Stimulated activated CD4-positive, alpha-beta T cell treated with anti-CD3 and anti-CD28 coated beads, Interleukin-1b, Interleukin-23, amount 100 ng/mL, for 24 hours (primary cell): ENCODE measurements at places on chromosomes 4 and X.

DNA sequence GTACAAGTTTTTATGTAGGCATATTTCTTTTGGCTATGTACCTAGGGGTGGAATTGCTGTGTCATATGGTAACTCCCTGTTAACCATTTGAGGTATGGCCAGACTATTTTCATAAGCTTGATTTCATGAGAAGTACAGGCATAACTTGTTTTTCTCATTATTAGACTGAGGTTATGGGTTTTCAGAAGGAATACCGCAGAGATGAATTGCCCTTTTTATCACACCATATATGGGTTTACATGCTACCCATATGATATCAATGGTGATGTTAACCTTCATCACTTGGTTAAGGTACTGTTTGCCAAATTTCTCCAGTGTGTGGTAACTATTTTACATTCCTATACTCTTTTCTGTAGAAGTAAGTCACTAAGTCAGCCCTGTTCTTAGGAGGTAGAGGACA, 23.5 kb downstream of the RAB40A start:
- no peak for DNase-seq

DNA sequence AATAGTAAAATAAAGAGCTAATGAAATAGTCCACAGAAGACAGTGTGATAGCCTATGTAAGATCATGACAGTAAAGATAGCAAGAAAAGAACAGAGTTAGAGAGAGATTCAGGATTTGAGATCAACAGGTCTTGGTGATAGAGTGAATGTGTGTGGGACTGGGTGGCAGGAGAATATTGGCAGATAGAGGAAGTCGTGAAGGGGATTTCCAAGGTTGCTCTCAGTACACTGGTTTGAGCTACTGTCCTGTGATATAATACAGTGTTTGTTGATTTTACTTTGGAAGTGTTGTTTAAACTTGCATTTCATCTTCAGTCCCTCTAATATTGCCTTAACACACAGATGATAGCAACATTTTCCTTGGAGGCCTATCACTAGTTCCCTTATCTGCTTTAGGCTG, 44.1 kb downstream of the DTHD1 start:
- no peak for DNase-seq

DNA sequence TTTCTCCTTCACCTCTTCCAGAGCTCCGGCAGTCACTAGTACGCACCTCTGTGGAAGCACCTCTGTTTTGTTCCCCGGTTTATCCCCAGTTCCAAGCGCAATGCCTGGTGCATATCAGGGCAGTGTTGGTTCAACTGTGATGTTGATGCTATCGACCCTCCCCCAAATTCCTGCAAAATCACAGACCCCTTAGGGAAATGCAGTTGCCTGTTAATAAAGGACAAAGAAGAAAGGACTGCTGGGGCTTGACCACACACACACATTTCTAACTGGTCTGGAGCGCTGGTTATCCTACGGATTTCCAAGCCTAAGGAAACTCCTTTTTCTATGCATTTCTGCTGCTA, 530 bp upstream of the NMU start:
- DNase-seq = no peak

DNA sequence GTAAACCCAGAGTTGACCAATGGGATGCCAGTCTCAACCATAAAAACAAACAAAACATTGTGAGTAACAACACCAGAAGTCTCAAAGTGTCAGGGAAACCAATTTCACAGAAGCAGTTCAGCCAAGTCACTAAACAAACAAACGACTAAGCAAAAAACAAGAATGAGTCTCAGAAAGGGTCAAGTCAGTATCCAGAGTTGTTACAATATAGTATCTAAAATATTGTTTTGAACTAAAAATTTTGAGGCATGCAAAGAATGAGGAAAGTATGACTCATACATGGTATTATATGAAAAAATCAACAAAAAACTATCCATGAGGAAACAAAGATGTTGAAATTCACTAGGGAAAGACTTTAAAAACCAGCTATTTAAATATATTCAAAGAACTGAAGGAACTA, 70.6 kb downstream of the AR start:
- DNase-seq = no peak

GRCh38 chr4:53505947-53506346, 85.3 kb downstream of the LNX1 start:
- DNase-seq = no peak
